Diencephalon (tissue), 1 donor: ENCODE measurements at places on chromosomes 16 and 17. TPM values are rescaled to one million over a fixed set of nuclear protein-coding genes. Genes with fewer than 3 reads are reported as not detected.

IL17C gene
- not detected for total RNA-seq

EIF3CL gene
- 115 TPM for total RNA-seq

C16orf96 gene
- 0.46 TPM for total RNA-seq

CTRL gene
- 1.8 TPM for total RNA-seq

PFAS gene
- total RNA-seq: 23.1 TPM

PYY gene
- not detected for total RNA-seq

MYH8 gene
- total RNA-seq: under 0.01 TPM

PDIA2 gene
- total RNA-seq: 12.5 TPM

SPAG7 gene
- 40.4 TPM for total RNA-seq

HLF gene
- 11.1 TPM for total RNA-seq

CYGB gene
- 8.3 TPM for total RNA-seq

LRRC36 gene
- 9.5 TPM for total RNA-seq

NPIPA7 gene
- total RNA-seq: 3.0 TPM

NF1 gene
- 146 TPM for total RNA-seq

FAM117A gene
- 3.0 TPM for total RNA-seq

USP10 gene
- 57.2 TPM for total RNA-seq
